Activated CD8-positive, alpha-beta memory T cell treated with anti-CD3 and anti-CD28 coated beads for 48 hours (primary cell): ENCODE measurements at places on chromosomes 1 and 21.

DNA sequence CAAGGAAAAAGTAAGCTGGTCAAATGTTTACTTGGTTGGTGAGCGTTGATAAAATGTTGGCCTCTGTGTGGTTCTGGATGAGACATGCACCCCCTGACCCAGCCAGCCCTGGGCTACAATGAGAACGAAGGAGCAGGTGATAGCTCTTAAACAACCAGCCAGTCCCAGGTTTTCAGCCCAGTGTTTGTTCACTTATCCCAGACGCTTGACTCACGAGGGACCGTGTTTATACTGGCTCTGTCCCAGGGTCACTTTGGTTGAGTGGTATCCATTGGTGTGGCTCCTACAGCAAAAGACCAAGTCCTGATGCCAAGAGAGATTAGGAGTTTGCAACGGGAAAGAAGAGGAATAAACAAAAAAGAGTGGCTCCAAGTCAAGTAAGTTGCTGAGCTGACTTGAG, 86.9 kb downstream of the KCNJ15 start:
- no peak for DNase-seq

DNA sequence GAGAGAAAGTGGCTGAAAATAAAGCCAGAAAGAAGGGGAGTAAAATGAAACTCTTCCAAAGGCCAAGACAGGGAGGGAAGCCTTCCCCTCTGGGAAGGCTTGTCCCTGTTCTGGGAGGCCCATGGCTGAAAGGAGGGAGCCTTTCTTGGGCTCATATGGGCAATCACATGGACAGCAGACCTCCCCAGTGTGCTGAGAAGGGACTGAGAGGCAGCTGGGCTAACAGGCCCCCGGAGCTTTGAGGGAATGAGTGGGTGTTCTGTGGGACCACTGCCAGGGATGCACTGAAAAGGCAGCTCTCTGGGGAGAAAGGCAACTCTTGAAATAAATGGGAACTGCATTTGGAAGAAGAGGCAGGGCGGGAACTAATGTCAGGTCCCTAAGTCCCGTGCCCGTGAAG, 39.1 kb downstream of the KANK4 start:
- no peak for DNase-seq

- no peak for DNase-seq
Measured at GRCh38 chr1:228062812-228063211, 19.7 kb upstream of the ARF1 start.

DNA sequence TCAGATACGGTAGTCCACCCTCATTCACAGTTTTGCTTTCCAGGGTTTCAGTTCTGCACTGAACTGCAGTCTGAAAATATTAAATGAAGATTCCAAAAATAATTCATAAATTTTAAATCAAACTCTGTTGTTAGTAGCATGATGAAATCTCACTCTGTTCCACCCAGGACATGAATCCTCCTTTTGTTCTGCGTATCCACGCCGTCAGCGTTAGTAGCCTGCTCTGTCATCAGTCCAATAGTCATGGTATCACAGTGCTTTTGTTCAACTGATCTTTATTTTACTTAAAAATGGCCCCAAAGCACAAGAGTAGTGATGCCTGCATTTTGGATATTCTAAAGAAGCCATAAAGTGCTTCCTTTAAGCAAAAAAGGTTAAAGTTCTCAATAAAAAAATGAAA, 23.9 kb downstream of the CHD1L start:
- DNase-seq, result no peak

- no peak for DNase-seq
Measured at GRCh38 chr1:78475888-78476610, 14.7 kb upstream of the PTGFR start.

GRCh38 chr1:6409733-6410132, 10.0 kb downstream of the HES2 start:
- DNase-seq, result no peak

DNA sequence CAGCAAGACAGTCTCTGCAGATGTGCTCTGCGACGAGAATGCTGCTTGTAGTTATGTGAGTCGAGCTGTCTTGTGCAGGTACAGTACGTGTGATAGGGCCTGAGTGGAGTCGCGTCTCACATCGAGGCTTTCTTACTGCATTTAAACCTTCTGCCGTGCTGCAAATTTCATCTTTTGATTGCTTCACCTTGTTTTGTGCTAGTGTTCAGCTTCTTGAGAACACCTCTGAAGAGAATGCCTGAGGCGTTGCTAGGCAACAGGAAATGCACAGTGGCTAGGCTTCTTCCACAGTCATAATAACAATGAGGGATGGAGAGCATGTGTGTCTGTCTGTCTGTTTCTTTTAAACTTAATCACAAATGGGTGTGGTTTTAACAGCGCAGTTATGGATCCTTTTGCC, 52.9 kb downstream of the MRPS6 start:
- DNase-seq, result no peak

- no peak for DNase-seq
Measured at GRCh38 chr1:78184460-78185072, 138.8 kb downstream of the GIPC2 start.

- DNase-seq, result no peak
Measured at GRCh38 chr1:37305841-37306240, 168.5 kb upstream of the ZC3H12A start.

GRCh38 chr1:109199710-109200109, 14.0 kb upstream of the SARS1 start:
- no peak for DNase-seq

- DNase-seq, result no peak
Measured at GRCh38 chr1:152959273-152959672, 11.2 kb upstream of the SPRR4 start.

DNA sequence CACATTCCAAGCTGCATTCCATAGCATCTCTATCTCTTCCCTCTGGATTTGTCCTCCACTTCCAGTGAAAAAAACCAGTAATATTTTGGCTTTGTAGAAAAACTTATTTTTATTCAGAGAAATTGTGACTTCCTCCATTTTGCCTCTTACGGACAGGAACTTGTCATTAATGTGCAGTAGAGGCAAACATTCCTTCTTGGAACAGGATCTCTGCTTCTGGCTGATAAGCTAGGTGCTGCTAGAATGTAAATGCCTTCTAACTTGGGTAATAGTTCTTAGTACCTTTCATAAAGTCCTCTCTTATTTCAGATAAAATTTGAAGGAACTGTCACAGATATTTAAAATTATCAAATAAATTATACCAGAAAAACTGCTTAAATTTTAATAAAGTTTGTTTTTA, 707.8 kb downstream of the USP25 start:
- DNase-seq, result no peak

DNA sequence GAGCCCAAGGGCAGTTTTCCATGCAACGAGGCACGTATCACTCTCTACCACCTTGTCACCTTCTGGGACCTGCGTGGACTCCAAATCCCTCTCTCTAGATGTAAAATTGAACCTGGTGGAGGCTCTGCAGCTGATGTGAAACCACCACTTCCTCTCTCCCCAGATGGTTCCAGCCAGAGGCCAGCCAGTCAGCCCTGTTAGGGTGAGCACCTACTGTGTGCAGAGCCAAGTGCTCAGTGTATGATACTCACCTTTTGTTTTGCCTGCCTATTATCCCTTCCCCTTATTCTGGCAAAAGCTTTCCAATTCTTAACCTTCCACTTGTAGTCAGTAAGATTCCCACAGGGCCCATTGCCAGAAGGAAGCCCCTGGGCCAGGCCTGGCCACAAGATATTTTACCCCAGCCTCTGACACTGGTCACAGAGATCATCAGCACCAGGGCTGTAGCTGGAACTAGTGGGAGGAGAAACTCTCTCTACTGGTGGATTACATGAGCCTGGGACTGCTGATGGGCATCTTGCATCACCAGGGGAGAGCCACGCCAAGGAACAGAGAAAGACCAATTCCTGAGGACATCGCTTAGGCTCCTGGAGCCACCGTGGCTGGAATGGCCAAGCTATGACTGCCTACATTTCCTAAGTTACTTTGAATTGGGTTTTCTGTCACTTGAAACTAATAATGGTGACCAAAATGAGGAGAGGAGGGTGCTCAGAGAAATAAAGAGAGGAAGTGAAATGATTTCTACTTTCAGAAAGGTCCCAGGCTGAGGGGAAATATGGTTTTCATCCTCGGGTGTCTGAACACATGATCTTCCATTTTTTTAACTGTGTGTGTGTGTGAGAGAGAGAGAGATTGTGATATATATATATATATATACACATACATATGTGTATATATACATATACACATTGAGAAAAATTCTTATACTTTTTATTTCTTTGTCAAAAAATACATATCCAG, 26.6 kb upstream of the RD3 start:
- DNase-seq, result no peak

- no peak for DNase-seq
Measured at GRCh38 chr1:87000460-87000859, 86.0 kb downstream of the HS2ST1 start.

- no peak for DNase-seq
Measured at GRCh38 chr1:30285501-30285932, 437.9 kb downstream of the MATN1 start.

- DNase-seq, result no peak
Measured at GRCh38 chr1:210600421-210601159, 271.9 kb downstream of the HHAT start.

DNA sequence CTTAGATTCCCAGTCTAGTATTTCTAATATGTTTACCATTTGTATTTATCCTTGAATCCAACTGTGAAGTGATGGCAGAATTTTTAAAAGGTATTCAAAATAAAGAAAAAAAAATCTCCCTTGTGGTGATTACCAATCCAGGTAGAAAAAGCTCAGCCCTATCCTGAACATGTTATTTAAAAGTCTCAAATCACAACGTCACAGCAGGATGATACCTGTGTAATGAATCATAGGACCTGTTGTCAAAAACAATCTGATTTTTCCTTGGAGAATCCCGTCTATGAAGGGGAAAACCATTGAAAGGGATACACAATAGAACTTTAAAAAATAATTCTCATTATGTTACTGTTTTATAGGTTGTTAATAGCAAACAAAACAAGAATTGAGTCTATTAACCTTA, 76.9 kb upstream of the LBR start:
- DNase-seq, result no peak

- DNase-seq, result no peak
Measured at GRCh38 chr1:66353257-66353656, 180.7 kb upstream of the SGIP1 start.

- DNase-seq, result no peak
Measured at GRCh38 chr1:98903261-98903660, 101.4 kb downstream of the PLPPR5 start.

DNA sequence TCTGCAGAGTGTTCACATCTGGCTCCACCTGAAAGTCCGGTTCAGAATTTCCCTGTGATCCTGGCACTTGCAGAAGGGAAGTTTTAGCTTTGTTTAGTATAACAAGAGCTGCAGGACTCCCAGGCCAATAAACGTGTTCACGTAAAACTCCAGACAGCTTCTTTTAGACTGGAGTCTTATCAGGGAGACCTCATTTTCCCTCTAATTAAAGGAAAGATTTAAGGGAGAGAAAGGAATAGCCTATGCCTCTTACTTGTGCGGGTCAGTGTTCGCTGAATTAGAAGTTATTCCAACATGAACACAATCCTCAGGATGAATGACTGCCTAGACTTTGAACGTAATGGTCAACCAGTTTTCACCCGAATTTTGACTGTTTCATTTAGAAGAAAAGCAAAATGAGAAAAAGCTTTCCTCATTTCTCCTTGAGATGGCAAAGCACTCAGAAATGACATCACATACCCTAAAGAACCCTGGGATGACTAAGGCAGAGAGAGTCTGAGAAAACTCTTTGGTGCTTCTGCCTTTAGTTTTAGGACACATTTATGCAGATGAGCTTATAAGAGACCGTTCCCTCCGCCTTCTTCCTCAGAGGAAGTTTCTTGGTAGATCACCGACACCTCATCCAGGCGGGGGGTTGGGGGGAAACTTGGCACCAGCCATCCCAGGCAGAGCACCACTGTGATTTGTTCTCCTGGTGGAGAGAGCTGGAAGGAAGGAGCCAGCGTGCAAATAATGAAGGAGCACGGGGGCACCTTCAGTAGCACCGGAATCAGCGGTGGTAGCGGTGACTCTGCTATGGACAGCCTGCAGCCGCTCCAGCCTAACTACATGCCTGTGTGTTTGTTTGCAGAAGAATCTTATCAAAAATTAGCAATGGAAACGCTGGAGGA, 202.1 kb upstream of the SGIP1 start:
- DNase-seq, result no peak

DNA sequence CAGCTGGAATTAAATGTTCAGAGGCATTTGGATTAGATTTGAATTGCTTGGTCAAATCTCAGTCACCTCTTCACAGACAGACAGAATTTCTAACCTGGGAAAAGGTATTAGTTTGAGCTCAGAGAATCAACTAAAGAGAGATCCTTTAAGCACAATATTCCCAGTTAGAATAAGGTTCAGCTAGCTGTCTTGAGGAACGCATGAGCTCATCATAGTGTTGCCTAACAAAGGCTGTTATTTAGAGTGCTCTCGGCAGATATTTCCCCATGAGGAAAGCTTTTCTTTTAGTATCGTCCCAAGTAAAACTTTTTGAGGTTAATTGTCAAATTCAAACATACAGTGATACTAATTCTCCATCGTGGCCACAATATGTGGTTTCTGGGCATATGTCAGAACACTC, 269.9 kb downstream of the HLX start:
- no peak for DNase-seq

- DNase-seq, result no peak
Measured at GRCh38 chr1:1061682-1062345, 12.3 kb downstream of the RNF223 start.

DNA sequence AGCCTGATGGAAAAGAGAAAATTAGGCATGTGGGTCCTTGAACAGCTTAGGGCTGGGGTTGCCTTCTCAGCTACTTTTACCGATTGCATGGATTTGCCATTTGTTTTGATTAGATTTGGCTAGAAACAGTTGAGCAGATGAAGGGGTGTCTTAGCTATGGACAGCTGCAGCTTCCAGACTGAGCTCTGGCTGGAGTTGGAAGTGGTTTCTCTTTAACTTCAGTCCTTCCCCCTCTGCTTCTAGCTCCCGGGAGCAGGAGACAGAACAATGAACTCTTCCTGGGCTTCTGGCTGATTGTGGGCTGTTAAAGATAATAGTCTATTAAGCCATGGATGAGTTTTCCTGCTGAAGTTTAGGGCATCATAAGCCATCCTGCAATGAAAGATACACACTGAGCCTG, 50.7 kb downstream of the UBE2T start:
- DNase-seq, result no peak

GRCh38 chr1:60017508-60018205, 55.9 kb downstream of the C1orf87 start:
- DNase-seq, result no peak

DNA sequence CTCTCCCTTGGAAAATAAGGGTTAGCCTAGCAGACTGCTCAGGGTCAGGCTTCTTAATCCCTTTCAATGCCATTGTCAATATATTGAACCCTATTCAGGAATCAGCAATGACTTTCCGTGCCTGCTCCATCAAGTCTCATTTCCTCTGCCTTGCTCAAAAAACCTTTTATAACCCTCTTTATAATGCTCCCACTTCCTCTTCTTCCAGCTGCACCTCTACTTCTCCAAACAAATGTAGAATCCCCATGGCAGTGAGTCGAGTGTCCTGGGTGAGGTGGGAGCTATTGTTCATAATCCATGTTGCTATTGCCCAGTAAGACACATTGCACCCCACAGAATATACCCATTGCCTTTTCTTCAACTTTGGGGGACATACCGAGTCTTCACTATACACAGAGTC, 58.6 kb downstream of the OLIG1 start:
- DNase-seq, result no peak
